T-cell (primary cell): ENCODE measurements at places on chromosomes 2 and 18.

DNA sequence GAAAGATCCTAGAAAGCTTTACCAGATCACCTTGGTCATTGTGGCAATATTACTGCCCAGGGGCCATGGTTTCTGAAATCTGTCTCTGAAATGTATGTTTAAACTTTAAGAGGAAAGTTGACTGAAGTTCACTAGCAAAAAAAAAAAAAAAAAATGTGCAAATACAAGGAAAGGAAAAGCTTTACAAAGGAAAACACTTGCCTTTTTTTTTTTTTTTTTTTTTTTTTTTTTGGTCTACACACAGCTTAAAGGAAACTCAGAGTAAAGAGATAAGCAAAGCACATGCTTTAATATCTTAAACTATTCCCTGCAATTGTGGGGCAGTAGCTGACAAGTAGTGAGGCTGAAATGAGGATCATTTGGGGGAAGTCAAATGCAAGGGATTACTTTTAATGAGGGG, 174.2 kb upstream of the EPAS1 start:
- peaks cover 4% of the 10 kb centered on the region for H3K4me1 ChIP-seq
- no peaks in the 10 kb centered on the region for H3K27me3 ChIP-seq
- no peak for DNase-seq
- no peak overlapping the region for H3K27ac ChIP-seq

- H3K27me3 ChIP-seq: peaks cover 68% of the 10 kb centered on the region
- H3K4me1 ChIP-seq: peaks cover 6% of the 10 kb centered on the region
- DNase-seq: no peak
- H3K27ac ChIP-seq: no peak overlapping the region
These were observed 5.8 kb upstream of the PRELID3A start for GRCh38 chr18:12401881-12402280.

- no peak overlapping the region for H3K27ac ChIP-seq
- no peak overlapping the region for H3K4me3 ChIP-seq
- no peaks in the 10 kb centered on the region for H3K36me3 ChIP-seq
- no peaks in the 10 kb centered on the region for H3K4me1 ChIP-seq
- H3K27me3 ChIP-seq: peaks cover 17% of the 10 kb centered on the region
These were observed 252.0 kb downstream of the DYSF start for GRCh38 chr2:71705171-71705960.

DNA sequence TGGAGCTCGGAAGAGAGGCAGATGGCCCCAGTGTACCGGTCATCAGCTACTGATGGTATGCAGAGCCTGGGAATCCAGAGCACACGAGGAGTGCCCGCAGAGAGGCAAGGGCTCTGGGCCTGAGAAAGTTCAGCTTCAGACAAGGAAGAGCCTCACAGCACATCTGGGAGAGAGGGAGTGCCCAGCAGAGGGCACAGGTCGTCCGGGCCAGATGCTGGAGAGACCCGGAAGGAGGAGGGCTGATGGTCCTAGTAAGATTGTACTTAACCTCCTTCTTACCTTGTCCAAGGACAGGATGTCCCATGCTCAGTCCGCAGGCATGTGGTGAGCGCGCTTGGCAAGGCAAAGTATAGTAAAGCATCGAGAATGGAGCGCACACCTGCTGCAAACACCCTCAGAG, 24.4 kb upstream of the CHMP1B start:
- H3K4me3 ChIP-seq: no peak overlapping the region
- peaks cover 2% of the 10 kb centered on the region for H3K27me3 ChIP-seq
- no peak overlapping the region for H3K27ac ChIP-seq
- DNase-seq: no peak
- H3K36me3 ChIP-seq: no peaks in the 10 kb centered on the region
- no peaks in the 10 kb centered on the region for H3K4me1 ChIP-seq

- DNase-seq: no peak
- no peaks in the 10 kb centered on the region for H3K36me3 ChIP-seq
- H3K27me3 ChIP-seq: peaks cover 6% of the 10 kb centered on the region
These were observed 75.3 kb upstream of the DLX2 start for GRCh38 chr2:172177996-172178395.

GRCh38 chr2:67057901-67058703, 339.0 kb upstream of the ETAA1 start:
- no peak overlapping the region for H3K4me3 ChIP-seq
- H3K4me1 ChIP-seq: no peaks in the 10 kb centered on the region
- no peaks in the 10 kb centered on the region for H3K27me3 ChIP-seq
- no peak for DNase-seq
- H3K36me3 ChIP-seq: no peaks in the 10 kb centered on the region
- no peak overlapping the region for H3K27ac ChIP-seq
